ENCODE measurements at places on chromosomes 16 and 17. TPM values are rescaled to one million over a fixed set of nuclear protein-coding genes. Genes with fewer than 3 reads are reported as not detected.

GRCh38 chr17:75485688-75486087 is 29.3 kb downstream of the TMEM94 start:
- DNase-seq: no peak

DNA sequence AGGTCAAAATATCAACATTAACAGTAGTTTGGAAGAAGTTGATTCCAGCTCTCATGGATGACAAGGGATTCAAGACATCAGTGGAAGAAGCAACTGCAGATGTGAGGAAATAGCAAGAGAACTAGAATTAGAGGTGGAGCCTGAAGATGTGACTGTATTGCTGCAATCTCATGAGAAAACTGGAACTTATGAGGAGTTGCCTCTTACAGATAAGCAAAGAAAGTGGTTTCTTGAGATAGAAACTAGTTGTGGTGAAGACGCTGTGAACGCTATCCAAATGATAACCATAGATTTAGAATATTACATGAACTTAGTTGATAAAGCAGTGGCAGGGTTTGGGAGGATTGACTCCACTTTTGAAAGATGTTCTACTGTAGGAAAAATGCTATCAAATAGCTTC is 67.8 kb downstream of the GOSR1 start:
- DNase-seq: no peak

DNA sequence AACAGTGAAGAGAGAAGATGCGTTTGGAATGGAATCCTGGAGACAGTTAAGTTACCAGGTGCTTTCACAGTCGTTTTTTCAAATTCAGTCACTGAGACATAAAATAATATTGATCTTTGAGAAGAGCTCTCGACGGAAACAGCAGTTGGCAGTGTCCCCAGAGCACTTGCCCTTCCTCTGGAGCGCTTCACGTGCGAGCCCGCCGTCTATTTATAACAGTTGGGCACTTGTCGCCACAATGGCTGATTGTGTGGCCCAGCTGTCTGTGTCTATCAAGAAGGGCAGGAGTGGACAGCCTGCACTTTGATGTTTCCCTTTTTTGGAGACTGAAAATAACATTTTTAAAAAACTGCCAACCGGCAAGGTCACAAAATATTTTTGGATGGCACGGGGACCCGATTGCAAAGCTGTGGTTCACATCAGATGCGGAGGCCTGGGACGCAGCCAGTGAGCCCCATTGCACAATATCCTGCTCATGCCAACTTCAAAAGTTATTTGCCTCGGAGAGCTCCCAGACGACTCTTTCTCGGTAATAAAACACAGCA is 62.9 kb downstream of the ADCY9 start:
- no peak for DNase-seq

DNA sequence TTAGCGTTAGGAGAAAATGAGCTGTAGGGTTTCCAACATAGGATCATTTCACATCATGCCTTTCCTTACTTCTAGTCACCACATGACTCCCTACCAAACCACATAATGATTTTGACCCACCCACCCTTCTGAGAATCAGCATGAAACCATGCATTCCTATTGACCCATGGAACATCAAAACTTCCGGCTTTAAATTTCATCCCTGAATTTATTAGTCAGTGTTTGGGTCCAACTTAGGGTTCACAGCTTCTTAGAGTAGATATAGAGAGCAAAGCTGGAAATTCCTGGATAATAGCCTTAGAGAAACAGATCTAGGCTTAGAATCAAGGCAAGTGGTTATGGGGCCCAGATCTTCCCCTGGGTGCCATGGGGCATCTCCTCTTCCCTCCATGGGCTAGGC is 162.6 kb downstream of the TOX3 start:
- DNase-seq: no peak

DNA sequence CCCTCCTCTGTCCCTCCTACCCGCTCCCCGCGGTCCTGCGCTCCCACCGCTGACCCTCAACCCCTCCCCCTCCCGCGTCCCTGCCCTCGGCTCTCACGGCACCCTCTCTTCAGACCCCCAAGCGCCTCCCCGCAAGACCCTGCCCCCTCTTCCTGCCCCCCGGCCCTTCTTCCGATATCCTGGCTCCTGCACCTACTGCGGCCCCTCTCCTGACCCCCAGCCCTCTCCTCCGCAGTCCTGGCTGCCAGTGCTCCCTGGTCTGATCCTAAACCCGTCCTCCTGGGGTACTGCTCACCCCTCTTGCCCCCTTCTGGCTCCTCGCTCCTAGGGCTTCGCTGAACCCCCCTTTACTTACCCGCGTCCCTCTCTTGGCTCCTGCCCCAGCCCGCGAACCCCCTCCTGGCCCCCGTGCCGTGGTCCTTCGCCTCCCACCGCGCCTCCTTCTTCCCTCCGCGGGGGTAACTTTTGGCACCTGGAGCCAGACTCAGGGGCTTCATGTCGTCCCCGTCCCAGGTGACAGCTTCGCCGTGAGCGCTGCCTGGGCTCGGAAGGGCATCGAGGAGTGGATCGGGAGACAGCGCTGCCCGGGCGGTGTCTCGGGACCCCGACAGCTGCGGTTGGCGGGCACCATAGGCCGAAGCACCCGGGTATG is 839 bp downstream of the NKD1 start:
- no peak for DNase-seq

DNA sequence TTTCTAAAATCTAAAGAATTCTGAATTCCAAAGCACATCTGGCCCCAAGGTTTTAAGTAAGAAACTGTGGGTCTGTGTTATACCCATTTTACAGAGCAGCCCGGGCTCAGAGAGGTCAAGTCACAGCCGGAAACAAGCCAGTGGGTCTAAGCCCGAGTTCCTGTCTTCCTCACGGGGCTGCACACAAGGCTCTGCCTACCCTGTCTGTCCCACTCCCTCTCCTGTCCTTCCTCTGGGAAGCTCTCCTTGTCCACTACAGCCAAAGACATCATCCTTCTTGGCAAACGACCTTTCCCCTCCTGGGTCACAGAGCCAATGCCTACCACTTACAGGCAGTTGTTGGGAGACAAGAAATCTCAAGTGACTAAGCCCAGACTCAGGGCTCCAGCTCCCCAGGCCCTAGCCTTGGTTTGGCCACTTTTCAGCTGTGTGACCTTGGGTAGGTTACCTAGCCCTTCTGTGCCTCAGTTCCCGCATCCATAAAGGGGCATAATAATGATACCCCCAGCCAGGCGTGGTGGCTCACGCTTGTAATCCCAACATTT is 55.6 kb upstream of the MAP3K14 start:
- DNase-seq: no peak

GRCh38 chr17:40568074-40568836 is 3.0 kb upstream of the CCR7 start:
- no peak for DNase-seq

DNA sequence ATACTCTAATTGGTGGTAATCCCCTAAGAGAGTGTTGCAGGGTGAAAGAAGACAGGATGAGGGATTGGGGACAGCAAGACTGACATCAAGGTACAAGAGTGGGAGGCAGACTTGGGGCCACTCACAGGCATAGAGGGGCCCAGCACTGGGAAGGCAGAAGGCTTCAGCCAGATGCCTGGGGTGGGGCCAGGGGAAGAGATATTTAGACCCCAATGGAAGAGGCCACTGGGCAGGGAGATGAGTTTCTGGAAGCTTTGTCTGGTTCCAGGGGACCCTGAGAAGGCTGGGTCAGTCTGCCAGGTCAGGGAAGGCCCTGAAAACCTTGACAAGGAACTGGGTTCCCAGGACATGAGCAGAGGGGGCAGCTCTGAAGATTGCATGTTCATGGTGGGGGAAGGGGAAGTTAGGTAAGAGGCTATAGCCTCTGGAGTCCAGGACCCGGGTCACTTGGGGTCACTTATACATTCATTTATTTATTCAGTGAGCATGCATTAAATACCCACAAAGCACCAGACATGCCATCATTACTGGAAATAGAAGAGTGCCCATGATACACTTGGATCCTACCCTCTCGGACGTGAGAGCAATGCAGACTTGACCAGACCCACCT is 92.9 kb downstream of the TMEM132E start:
- no peak for DNase-seq

Gene TAT
- not detected for total RNA-seq

Gene SLC25A19
- 13.7 TPM for total RNA-seq

Gene KRTAP4-9
- not detected for total RNA-seq
